ENCODE measurements at places on chromosomes 2 and 18.

GRCh38 chr2:30355306-30355705 is 91.7 kb upstream of the LCLAT1 start:
- no peak for DNase-seq

- DNase-seq = no peak
These were observed 59.5 kb upstream of the THUMPD2 start for GRCh38 chr2:39838589-39838988.

DNA sequence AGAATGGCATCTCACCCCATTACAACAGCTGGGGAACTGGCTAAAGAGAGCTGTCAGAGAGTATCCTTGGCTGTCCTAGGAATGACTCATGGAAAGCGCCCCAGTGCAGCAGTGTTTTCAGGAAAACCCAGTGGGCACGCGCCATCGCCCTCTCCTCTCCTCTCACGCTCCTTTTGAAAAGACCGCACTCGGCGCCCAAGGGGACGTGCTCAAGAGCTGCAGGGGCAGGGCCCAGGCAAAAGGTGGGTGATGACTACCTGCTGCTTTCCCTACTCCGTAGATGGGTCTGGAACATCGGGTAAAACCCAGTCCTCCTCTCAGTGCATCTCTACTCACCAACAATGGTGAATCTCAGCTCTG is 68.1 kb downstream of the EMILIN2 start:
- no peak for DNase-seq

DNA sequence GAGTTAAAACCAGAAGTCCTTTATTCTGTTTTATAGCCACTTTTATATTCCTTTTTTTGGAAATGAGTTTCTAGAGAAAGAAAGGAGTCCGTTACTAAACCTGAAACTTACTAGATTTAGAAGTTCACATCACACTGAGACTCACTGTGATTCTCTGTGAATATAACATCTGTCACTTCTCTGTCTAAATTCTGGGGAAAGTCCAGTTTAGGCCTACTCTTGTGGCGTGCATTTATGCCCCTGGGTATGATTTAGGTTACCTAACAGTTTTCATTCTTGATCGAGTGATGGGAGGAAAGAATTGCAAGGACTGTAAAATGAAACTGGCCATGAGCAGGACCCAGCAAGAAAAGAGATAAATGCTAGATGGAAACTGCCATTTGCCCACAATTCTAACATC is 449.6 kb downstream of the SPAG16 start:
- DNase-seq = no peak

GRCh38 chr18:69866212-69866611 is 81.5 kb downstream of the CD226 start:
- DNase-seq = no peak

- no peak for DNase-seq
These were observed 397.5 kb downstream of the FIGN start for GRCh38 chr2:163338270-163338669.

DNA sequence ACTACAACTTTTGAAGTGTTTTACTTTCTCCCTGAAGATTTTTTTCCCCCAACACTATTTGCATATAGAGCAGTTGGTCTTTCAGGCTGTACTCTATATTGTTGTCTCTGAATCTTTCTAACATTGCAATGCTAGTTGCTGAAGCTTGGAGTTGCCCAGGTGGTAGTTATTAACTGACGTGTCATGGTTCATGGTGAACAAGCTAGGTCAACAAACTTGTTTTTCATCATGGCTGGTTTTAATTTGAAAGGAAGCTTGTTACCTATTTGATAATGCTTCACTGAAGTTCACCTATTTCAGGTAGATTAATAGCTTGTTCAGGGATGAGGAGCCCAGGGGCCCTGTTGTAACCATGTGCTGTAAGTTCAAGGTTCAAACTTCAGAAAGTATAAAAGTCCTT is 158.8 kb upstream of the ZEB2 start:
- DNase-seq = no peak

DNA sequence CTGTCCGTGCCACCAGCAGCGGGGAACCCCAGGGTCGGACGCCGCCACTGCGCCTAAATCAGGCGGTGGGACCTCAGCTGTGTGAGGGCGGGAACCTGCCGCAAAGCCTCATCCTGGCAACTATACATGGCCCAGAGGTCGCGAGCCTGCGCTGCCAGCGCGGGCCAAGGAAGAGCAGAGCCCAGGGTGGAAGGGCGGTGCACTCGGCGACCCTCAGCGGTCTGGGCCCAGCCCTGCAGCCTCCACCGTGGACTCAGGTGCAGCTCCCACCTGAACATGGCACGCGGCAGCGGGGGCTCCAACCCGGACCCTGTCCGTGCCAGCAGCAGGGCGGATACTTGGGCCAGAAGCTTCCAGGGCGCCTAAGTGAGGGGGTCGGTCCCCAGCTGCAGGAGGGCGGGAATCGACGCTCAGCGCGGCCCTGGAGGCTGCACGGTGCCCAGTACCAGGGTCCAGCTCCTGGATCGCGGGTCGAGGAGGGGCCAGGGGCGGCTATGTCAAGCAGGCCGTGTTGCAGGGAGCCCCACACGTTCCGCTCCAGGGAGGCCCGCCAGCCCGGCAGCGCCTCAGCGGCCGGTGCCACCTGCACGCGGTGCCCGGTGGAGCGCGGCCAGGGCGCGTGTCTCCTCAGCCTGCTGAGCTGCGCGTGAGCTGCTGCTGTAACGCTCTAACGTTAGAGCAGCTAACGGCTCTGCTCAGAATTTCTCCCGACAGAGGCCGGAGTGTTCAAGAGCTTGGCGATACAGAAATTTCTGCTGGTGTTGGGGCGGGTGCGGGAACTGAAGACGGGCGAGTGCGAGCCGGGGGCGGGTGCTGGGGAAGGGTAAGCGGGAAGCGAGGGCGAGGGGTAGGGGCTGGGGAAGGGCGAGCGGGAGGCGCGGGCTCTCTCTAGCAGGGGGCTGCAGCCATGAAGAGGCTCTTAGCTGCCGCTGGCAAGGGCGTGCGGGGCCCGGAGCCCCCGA is at the start of gene ANKRD30B:
Gene ANKRD30B (plus strand): TSS at position 660 of the 962 bp plus-strand sequence. CDS start 248 bp downstream, at position 908.
- no peak for DNase-seq

DNA sequence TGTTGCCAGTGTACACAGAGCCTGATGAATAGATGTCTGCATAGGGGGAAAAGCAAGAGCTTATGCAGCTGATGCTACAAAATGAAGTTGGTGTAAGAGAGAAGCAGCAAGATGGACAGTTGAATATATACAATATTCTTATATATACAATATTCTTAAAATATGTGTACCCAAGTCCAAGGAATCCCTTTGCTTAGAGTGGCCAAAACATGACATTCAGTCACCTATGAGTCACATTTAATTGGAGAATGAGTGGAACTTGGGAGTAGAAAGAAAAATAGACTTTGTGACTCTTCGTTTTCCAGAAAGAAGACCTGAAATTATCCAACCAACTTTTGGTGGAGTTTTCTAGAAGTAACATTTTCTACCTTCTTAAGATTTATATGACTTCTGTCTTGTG is 81.8 kb downstream of the SCN9A start:
- DNase-seq = no peak

GRCh38 chr18:457521-458412 is 42.7 kb downstream of the COLEC12 start:
- DNase-seq = no peak

- DNase-seq = no peak
These were observed 406.2 kb downstream of the MBD2 start for GRCh38 chr18:53817976-53818950.

DNA sequence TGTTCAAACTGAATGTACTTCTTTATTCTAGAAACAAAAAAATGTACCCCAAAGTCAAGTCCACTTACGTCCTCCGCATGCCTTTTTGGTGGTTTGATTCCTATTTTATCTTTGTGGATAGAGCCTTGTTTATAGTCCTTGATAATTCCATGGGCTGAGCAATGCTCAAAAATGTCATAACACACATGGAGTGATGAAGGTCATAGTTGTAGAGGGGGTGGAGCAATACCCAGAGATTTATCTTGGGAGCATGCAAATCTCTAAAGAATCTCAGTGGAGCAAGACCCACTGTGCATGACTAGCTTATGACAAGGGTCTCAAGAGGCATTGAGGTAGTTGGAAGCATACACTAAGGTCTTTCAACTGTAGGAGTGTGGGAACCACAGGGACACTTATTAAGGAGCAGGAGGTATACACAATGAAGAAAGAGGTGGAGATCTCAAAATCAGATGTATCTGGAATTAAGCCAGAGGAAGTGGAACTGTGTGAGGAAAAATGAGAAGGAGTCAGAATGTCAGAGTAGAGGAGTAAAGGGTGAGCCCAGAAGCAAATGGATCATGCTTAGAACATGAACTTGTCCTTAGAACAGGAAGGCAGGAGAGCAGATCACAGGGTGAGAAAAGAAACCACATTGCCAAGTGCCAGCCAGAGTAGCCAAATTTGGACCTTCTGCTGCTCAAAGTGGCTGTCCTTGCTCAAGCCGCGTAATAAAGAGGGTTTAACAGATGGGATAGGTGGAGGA is 68.1 kb upstream of the STK39 start:
- DNase-seq = no peak

- DNase-seq = no peak
These were observed 61.2 kb downstream of the CTNNA2 start for GRCh38 chr2:79573895-79574674.

- no peak for DNase-seq
These were observed 366.6 kb downstream of the METTL4 start for GRCh38 chr18:2204736-2205135.

- DNase-seq = no peak
These were observed 36.8 kb upstream of the ACADL start for GRCh38 chr2:210262036-210262435.

- DNase-seq = no peak
These were observed 446.2 kb upstream of the SLC14A2 start for GRCh38 chr18:45168866-45169600.

- peak; percentile 36 for DNase-seq
These were observed 30.8 kb downstream of the C18orf54 start for GRCh38 chr18:54388203-54389142.

DNA sequence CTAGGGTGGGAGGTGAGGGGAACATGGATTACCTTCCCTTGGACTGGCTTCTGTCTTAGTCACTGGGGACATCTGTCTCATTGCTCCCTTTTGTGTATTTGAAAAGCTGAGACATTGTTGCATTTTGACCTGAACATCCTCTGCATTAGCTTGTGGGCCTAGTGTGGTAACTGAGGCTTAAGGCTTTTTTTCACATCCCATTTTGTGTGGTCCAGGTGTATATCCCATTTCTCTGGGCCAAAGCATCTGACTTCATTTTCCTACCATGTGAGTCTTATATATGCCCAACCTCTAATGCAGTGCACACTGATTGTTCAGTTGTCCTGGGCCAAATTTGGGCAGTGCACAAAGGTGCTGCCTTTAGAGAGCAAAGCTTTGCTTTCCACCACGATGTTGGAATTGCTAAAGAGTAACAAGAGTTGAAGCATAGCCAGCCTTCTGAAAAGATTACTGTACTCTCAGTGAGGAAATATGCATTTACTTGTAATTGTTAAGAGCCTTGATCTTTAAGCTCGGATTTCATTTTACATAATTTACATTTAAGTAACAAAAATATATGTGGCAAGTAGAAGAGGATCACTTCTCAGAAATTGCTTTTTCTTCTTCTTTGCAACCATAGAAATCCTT is 13.3 kb downstream of the PRKCE start:
- DNase-seq = no peak

DNA sequence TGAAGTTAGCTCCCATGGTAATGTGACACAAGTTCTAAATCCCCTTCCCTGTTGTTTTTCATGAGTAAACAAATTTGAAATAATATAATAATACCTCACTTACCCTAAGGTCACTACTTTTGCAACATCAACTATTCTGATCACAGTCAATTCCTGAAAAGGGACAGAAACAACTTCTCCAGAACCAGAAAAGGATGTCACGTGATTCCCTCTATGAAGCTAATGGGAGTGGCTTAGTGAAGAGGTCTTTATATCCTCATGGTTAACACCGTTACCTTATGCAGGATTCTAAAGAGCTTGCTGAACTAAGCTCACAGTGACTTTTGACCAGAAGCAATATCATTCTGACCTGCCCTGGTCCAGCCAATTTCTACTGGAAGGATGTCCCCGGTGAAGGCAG is 51.6 kb downstream of the DOCK10 start:
- DNase-seq = no peak

GRCh38 chr18:48777744-48778116 is 173.0 kb downstream of the SMAD7 start:
- DNase-seq = no peak

DNA sequence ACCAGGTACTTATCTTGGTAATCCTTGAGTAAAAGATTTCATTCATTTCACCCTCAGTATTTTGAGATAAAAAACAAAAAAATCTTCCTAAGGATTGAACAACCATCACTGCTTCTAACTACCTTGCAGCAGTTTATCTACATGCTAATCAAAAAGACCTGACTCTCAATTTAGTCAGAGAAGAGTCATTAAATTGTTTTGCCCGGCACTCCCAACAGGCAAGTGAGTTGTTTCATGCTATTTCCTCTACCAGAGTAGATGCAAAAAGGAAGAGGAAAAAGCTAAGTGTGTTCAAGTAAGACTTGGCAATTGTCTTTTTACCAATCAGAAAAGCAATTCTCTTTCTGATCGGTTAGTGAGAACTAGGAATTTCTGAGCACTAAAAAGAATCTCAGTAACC is 39.5 kb downstream of the MYO5B start:
- no peak for DNase-seq

- DNase-seq = no peak
These were observed 87.9 kb downstream of the IRS1 start for GRCh38 chr2:226711606-226712296.

DNA sequence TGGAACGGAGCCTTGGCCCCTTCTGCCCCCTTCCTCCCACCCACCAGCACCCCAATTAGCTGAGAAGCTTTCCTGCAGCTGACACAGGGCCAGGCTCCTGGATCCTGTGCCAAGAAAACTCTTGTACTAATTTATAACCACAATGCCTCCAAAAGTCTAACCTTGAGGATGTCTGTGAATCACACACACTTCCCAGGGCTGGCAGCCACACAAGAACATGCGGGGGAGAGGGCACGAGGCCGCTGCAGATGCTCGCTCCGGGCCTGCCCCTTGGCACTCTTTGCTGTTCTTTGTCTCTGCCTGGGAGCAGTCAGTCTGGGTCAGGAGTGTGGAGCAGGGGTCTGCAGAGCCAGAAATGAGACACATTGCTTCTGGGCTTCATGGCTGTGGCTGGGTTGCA is 62.7 kb upstream of the KIF5C start:
- DNase-seq = no peak

DNA sequence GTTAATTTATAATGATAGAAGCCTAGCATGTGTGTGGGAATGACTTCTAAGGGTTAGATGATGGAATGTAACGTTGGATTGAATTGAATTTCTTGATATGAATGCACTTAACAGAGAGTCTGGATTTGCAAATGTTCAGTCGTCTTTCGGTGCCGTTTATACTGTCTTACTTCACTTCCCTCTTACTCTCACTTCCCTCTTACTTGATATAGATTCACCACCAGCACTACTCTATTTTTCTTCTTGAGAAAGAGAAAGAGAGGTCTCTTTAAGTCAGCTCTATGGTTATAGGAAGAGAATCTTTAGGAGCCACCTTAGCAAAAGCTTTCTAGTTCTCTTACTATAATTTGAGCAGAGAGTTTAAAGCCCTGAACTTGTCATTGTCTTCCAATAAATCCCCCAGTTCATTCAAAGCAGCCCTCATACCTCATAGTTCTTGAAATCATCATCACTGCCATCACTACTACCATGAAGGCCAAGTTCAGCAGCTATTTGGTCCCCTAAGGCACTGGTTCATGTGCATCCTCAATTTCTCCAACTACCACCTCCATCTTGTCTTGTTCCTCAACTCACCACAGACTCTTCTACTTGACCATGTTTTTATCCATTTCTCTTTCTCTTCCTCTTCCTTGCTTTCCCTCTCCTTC is 501.7 kb upstream of the TCF4 start:
- DNase-seq = no peak
